ENCODE measurements at places on chromosomes 16 and 17. TPM values are rescaled to one million over a fixed set of nuclear protein-coding genes. Genes with fewer than 3 reads are reported as not detected.

The SLC38A8 gene
- not detected for total RNA-seq

The GGT6 gene
- total RNA-seq, result 3.7 TPM

The P2RX5 gene
- total RNA-seq, result 18.3 TPM

The UBE2O gene
- total RNA-seq, result 27.4 TPM

The SLC22A31 gene
- 5.4 TPM for total RNA-seq

The CSH1 gene
- not detected for total RNA-seq

The TMEM98 gene
- not detected for total RNA-seq

The SPN gene
- 0.17 TPM for total RNA-seq

The CCL4L2 gene
- not detected for total RNA-seq

The CNGB1 gene
- total RNA-seq, result 1.1 TPM

The HSPB9 gene
- not detected for total RNA-seq

The KRT20 gene
- total RNA-seq, result not detected

The FBXL19 gene
- total RNA-seq, result 72.7 TPM

The COG8 gene
- 41.9 TPM for total RNA-seq

The ITGAD gene
- total RNA-seq, result not detected

The WNT9B gene
- not detected for total RNA-seq

The GNGT2 gene
- total RNA-seq, result 7.4 TPM

The HSF5 gene
- not detected for total RNA-seq

The GNAO1 gene
- 3.9 TPM for total RNA-seq

The NPIPB8 gene
- 4.1 TPM for total RNA-seq

The CACNA1H gene
- not detected for total RNA-seq

The ALDOC gene
- 17.4 TPM for total RNA-seq

The TBC1D3B gene
- 13.8 TPM for total RNA-seq

The NKD1 gene
- total RNA-seq, result 0.83 TPM

The RASD1 gene
- total RNA-seq, result 1.0 TPM

The ASGR2 gene
- total RNA-seq, result not detected

The ACSM3 gene
- 2.4 TPM for total RNA-seq

The HBA1 gene
- not detected for total RNA-seq

The ZNF646 gene
- total RNA-seq, result 25.4 TPM

The TAT gene
- total RNA-seq, result 0.13 TPM

The PARD6A gene
- total RNA-seq, result 4.4 TPM

The TLCD2 gene
- 6.1 TPM for total RNA-seq

The CRHR1 gene
- not detected for total RNA-seq

The TMEM88 gene
- 3.4 TPM for total RNA-seq

The PDIA2 gene
- total RNA-seq, result not detected
